Adrenal gland (tissue), 19 donors: ENCODE measurements at places on chromosomes 6 and 20.

GRCh38 chr20:37207171-37207570 lies 27.8 kb upstream of the MROH8 start:
- DNase-seq = no peak

DNA sequence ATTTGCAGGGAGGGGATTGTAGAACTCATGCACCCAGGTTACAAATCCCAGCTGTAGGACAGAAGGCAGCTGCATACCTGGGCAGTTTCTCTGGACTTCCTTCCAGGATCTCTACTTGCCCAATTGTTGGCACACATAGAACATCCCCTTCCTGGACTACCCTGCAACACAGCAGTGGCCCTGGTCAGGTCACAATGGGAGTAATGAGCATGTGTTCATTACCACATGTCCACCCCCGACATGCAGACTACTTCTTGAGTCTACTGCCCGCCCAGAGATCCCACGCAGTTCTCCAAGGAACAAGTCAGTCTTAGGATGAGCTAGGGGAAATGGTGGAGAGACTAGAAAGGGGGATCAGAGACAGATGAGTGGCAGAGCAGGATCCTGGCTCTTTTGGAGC lies 5.1 kb downstream of the PEX6 start:
- DNase-seq = no peak

GRCh38 chr6:12751694-12752325 lies 35.2 kb downstream of the PHACTR1 start:
- DNase-seq = peak; percentile 52

GRCh38 chr6:45378334-45378926 lies 696 bp upstream of the SUPT3H start:
- DNase-seq = no peak

DNA sequence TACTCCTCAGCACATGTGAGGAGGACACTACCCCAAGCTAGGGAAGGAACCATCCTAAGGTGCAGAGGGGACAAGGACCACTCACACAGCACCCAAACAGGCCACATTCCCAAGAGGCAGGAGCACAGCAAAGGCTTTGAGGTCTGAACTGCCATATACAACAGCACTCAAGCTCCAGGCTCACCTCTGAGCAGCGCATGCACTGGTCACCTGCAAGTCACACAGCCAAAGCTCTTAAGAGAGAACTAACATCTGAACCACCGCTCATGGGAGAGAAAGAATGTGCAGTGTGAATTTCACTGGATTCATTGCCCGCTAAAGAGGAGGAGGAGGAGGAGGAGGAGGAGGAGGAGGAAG lies 31.0 kb downstream of the NPEPL1 start:
- no peak for DNase-seq

DNA sequence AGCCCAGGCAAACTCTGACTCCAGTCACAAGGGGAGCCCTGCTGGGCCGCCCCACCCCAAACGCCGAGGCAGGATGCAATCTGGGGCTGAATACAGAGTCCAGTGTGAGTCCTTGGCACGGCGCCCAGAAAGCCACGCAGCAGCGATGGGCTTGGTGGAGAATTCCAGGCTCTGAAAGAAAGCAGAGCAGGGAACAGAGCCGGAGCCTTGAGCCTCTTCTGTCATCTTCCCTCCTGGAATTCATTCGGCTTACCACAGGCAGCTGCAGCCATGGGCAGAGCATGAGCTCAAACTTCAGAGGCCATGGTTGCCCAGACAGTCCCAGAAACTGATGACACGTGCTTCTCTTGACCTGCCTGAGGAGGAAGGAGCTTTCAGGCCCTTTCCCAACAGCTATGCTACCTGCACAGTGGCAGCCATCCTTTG lies 441.1 kb upstream of the JARID2 start:
- peak; percentile 82 for DNase-seq

DNA sequence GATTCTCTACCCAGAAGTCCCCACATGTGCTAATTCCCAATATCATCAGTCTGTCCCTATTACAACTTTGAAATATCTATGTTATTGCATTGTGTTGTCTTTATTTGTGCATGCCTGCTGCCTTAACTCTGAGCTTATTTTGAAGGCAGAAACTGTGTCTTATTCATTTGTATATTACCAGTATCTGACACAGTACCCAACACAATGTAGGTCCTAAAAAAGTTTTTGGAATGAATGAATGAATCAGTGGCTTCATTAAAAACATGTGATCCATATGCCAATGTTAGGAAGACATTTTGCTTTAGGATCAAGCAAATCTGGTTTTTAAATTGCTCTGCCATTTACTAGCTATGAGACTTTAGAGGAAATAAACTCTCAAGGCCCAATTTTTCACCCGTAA lies 420.4 kb downstream of the CBLN4 start:
- DNase-seq = no peak

GRCh38 chr6:157229132-157229618 lies 94.1 kb downstream of the TMEM242 start:
- DNase-seq = no peak

GRCh38 chr20:51570739-51571459 lies 28.4 kb upstream of the NFATC2 start:
- DNase-seq = no peak

DNA sequence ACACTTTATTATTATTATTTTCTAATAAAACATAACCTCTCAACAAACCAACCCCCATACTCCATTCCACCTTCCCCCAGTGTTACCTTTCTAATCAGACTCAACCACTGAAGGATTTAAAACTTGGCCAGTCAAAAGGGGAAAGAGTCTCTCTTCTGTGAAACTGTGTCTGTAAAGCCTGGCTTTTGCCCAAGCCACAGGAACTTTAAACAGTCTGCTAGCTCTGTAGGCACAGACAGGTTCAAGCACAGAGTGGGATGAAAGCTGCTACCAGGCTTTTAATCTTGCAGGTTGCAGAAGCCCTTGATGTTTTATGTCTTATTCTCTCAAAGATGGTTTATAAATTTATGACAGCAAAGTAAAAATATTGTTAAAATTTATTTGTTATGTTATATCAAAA lies 585.7 kb downstream of the TENT5A start:
- no peak for DNase-seq

- DNase-seq = no peak
Observed at GRCh38 chr20:50728486-50728980, 2.8 kb upstream of the PARD6B start.

DNA sequence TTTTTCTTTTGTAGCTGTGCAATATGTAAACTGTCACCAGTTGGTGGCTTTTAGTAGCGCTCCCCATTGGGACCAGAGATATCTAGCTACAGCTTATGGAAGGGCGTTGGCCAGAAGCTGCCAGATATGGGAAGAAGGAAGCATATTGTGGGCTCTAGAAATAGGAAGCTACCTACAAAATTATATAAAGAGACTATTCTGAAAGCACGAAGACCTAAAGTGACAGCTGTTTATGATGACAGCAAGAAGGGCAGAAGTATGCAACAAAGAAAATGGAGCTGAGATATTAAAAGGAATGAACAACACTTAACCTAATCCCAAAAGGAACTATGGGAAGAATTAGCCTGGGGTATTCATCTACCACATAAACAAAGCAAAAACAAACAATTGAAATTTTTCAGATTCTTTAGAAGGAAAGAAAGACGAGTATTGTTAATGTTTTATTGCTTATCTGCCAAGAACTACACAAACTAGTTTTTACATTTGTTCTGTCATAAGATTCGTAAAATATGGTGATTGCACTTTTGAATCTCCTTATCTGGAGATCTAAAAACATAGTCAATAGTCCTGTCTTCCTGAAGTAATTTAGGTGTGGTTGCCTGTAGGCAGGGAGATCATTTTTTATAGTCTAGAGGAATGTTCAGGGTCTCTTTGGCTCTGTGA lies 81.6 kb downstream of the NCOA7 start:
- no peak for DNase-seq

DNA sequence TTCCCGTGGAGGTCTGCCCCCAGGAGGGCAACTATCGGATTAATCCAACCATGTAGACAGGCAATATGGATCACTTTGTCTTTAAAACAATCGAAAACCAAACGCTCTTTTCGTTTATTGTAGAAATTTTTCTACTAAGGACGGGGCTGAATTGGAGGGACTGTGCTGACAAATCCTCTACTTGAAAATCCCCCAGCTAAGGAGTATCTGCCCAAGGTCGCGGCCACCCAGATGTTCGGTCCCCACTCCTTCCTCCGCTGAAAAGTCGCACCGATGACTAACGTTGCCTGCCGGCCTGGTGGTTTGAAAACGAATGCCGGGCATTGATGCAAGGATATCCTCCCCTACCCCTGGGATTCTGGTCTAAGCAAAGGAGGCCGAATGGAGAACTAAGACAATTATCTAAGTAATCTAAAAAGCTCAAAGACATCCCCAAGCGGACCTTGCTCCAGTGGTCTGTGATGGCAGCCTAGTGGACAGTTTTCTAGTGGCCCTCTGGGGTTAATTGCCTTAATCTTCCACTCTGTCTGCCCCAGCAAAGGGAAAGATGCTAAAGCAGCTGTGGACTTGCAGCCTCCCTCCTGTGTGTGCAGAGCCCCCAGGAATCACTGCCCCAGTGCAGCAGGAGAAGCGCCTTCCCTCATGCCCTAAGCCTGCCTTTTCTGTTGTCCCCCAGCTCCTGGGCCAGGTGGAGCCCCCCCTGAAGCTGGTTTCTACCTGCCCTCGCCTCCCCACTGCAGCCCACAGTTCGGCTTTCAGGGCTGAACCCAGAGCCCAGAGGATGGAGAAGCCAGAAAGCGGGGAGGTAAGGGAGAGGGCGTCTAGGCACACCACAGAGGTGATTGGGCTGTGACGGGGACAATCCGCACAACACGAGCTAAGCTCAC lies 3.6 kb upstream of the FOXC1 start:
- DNase-seq = no peak

GRCh38 chr20:38766071-38766470 lies 17.8 kb downstream of the ACTR5 start:
- no peak for DNase-seq

DNA sequence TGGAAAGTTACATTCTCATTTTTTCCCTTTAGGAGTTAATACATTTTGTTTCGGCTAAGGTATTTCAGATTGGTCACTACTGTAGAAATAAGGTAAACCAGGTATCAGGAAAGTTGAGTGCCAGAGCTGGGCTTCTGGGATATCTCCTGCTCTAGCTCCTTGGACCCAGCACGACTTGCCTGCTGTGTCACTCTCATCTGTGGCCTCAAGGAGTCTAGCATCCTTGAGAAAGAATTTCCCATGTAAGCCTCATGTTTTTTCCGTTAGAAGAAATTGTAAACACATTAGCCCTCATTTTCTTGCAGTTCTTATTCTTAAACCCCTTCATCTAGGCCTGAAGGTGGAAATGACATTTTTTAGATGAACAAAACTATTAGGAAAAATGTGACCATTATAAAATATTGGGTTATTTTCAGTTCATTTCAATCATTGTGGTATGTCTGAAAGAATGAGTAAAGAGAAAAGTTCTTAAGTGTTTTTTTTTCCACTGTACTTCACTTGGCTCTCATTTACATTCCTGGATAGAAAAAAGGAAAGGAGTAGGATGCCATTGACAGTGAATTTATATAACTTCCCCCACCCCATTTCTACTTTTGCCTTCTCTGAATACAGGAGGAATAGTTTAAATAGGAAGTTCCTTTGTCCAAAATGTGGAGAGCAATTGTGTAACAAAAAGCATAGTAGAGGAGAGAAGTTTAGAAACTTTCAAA lies 46.7 kb downstream of the CD2AP start:
- DNase-seq = no peak

GRCh38 chr20:43914311-43915210 lies at the start of gene TOX2:
TSS of gene TOX2 (plus strand) at chr20:43914852. CDS start at chr20:43914892, 40 bp downstream.
- DNase-seq = no peak
